ENCODE measurements at places on chromosomes 7 and 10.

DNA sequence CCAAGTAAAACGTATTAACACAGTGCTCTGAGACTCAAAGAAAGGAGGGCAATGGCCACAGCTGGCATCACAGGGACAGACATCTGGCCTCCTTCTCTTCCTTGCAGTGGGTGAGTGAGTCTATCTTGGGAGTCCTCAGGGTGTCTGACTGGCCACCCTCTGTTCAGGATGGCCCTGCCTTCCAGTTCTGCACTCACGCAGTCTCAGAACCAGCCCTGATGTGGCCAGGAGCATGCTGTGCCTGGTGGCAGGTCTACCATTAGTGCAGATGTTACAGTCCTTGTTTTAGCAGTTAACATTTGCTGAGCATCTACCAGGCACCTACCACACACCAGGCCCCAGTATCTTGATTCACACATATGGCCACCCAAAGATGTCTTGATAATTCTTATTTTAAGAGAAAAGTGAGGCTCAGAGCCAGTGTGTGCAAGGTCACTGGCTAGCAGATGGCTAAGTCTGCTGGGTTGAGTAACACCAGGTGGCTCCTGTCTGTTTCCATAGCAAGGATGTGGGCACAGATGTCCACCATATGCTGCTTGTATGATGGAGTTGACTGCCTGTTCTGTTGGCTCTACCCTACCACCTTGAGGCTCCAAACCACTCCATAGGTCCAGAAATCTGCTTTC is 23.2 kb upstream of the ARHGAP22 start:
- DNase-seq: no peak

GRCh38 chr10:34191406-34191805 is 623.7 kb downstream of the PARD3 start:
- no peak for DNase-seq

DNA sequence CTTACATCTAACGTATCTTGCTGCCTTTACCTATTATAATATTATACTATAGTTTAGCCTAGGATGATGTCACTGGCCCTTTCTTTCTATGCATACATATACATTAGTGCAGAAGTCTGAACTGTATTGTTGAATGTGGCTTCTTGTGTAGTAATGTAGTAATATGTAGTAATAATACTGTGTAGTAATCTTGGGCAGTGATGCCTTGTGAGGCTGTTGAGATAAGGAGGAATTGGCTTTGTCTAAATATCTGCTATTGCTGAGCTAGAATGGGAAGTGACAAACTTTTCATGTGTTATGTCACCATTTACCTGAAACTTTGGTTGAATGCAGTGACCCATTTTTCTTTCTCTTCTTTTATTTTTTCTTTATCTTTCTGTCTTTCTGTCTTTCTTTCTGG is 11.0 kb downstream of the GLCCI1 start:
- DNase-seq: no peak

DNA sequence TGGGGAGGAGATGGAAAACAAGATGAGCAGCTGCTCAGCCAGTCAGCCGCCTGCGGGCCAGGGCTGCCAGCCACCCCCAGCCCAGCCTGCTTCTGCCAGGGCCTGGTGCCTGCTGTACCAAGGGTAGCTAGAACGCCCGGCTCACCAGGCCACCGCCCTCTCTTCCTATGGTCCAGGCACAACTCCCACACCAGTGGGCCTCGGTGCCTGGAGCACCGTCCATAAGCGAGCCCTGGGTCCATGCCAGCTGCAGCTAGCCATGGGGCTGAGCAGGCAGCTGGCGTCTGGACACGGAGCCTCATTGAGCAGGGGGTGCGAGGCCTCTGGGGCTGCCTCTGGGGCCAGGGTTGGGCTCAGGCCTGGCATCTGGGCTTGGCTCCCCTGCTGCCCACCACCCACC is 8.5 kb upstream of the RABGEF1 start:
- DNase-seq: no peak

GRCh38 chr7:157002819-157003421 is 7.5 kb downstream of the MNX1 start:
- DNase-seq: no peak

DNA sequence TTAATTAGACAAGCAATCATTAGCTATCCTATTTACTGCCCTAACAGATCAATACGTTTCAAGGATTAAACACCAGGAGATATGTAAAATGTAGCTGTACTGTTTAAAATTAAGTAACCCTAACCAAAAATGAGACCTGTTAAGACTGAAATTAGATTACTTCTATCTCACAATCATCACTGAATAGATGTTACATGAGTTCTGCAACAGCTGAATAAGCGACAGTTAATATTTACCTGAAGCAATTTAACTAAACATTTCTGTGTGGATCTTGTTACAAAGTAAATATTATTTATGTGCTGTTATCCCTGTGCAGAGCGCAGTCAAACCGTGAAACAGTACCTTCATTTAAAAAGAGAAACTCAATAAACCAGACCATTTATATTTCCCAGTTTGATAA is 122.5 kb downstream of the RELN start:
- DNase-seq: no peak

DNA sequence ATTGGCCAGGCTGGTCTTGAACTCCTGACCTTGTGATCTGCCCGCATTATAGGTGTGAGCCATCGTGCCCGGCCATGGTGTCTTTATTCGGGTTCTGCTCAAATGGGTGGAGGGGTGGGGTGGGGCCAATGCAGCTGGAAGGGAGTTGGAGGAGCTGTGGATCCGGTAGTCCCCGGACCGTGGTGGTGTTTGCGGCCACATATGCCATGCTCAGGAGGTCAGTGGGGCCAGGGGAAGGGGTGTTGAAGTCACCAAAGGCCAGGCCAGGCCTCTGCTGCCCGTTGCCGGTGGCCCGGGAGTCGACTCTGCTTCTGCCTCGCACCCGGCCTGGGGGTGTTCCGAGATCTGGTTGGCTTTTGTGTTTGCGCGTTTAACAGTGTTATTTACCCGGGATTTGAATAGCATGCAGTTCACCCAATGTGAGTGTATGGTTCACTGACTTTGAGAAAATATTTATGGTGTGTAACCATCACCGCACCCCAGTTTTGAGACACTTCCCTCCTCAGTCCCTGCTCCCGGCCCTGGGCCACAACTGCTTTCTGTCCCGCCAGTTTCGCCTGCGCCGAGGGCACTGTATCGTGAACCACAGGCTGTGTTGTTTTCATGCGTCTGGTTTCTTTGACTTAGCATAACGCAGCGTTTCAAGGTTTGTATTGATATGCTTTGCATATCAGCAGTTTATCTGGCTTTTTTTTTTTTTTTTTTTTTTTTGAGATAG is 10.7 kb downstream of the INPP5A start:
- no peak for DNase-seq

DNA sequence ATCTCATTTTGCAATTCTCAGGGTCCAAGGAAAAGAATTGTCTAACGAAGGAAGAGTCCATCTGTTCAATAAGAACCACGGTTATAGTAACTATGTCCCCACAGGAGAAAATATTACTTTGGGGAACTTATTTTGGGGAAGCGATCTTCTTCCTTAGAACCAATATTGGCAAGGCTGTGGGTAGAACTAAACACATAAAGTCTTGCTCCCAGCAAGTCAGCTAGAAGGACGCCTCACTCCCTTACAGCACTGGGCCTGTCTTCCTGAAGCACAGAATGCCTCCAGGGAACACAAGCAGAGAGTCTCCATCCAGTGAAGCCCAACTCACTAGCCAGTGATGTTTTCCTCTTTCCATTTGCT is 30.2 kb downstream of the C10orf71 start:
- DNase-seq: no peak

DNA sequence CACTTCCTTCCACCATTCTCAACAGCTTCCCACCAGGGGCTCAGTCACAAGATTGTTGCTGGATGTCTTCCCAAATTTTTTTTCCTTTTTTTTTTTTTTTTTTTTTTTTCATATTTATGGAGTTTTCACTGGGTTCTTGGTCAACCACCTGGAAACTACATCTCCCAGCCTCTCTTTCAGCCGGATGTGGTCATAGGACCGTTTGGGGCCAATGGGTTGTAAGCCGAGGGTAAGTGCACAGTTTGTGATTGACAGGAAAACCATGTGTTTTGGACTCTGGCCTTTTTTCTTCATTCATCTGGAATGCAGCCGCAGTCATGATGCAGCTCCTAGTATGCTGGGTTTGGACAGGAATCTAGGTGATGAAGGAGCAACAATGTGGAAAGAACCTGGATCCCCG is 337.1 kb upstream of the FOXK1 start:
- DNase-seq: no peak

DNA sequence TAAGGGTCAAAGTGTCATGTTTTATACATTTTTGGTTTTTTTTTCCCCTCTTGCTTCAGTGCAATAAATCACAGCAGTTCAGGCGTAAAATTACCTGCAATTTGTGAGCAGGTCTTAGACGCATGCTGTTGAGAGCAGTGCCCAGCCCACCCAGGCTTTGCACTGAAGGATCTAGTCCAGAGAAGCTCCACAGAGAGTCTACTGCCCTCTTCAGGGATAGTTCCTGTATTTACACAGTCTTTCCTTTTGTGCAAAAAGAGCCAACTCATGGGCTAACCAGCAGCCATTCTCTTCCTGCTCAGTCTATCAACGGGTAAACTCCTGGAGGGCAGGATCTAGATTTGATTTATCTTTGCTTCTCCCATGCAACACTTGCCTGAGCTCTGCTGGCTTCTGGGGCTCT is 82.2 kb upstream of the NAMPT start:
- DNase-seq: no peak

GRCh38 chr10:89182894-89183293 is 24.2 kb downstream of the CH25H start:
- no peak for DNase-seq

All from stimulated activated CD4-positive, alpha-beta T cell treated with anti-CD3 and anti-CD28 coated beads, Interleukin-2, amount 100 ng/mL, for 24 hours (primary cell).